ENCODE measurements at places on chromosomes 13 and 19. TPM values are rescaled to one million over a fixed set of nuclear protein-coding genes. Genes with fewer than 3 reads are reported as not detected.

- H3K4me3 ChIP-seq: no peak overlapping the region
- DNase-seq: peak; percentile 35
- H3K27ac ChIP-seq: peak overlapping the region; percentile 83
- H3K4me1 ChIP-seq: peaks cover 18% of the 10 kb centered on the region
- H3K27me3 ChIP-seq: no peaks in the 10 kb centered on the region
Observed at GRCh38 chr19:17020385-17020784, 6.2 kb downstream of the CPAMD8 start.

DNA sequence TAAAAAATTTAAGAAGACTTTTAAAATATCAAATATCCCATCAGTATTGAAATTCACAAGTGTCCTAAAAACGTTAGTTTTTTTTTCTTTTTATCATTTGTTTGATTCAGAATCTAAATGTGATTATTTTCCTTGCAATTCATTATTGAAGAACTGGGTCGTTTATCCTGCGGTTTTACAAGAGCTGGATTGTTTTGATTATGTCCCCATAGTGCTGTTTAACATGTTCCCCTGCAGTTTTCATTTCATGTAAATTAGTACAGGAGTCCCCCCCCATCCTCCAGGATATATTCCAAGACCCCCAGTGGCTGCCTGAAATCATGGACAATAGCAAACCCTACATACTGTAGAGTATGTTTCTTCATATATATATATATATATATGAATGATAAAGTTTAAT, 105.7 kb downstream of the KCTD15 start:
- H3K4me1 ChIP-seq: peaks cover 29% of the 10 kb centered on the region
- no peak overlapping the region for H3K27ac ChIP-seq
- DNase-seq: no peak
- no peaks in the 10 kb centered on the region for H3K27me3 ChIP-seq

The BLOC1S3 gene
- 34.6 TPM for total RNA-seq

DNA sequence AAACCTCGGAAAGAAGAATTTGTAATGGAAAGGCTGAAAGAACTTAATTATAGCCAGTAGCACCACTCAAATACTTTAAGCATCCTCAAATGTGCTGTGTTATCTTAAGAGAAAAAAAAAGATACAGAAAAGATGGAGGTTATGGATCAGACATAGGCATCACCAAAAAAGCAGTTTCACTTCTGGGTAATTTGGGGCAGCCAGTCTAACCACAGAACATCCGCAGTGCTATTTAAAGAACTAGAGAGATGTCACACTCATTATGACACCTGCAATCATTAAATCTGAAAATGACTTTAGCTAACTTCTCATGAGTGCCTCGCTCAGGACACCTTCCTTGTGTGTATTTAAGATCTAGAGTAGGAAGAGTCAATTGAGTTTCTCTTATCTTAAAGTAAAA, 211.8 kb downstream of the RBM26 start:
- peaks cover 5% of the 10 kb centered on the region for H3K4me1 ChIP-seq
- no peak for DNase-seq
